ENCODE measurements at places on chromosomes 6 and 20.

DNA sequence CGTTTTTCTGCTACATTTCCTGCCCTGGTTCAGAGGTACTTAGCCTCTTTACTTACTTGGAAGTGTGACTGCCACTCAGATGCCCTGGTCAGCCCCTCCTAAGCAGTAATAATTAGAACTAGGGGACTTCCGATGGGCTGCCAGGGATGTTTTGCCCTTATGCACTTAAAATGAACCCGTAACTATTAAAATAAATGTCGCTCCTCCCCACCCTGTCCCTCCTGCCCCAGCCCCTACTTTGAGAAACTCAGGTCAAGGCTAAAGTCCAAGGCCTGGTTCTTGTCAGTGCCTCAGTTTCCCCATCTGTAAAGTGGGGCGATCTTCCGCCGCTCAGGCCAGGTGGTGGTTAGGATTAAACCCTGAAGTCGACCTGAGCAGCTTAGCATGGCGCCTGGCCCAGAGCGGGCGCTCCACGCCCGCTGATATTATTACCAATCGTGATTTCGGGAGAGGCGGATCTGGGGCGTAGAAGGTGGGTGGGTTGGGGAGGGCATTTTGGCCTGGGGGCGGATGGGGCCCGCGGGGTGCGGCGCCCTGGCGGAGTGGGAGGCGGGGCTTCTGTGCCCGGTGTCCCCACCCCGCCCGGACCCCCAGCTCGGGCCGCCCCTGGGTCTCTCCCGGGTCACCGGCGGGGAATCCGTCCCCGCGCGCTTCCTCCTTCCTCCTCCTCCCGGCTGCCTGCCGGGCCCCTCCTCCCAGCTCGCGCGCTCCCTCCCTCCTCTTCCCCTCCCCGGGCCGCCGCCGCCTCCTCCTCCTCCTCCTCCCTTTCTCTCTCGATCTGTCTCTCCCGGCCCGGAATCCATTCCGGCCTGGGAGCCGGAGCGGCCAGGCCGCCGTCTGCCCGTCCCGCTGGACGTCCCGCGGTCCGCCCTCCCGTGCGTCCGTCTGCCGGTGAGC, at the start of gene SRC:
Gene SRC, plus strand, starts transcription at position 802 of the 897 bp plus-strand sequence. CDS start 38,014 bp downstream, outside the sequence.
- DNase-seq: no peak

GRCh38 chr20:38115205-38115604, 49.9 kb downstream of the TGM2 start:
- no peak for DNase-seq

GRCh38 chr20:15653396-15654207, 919.6 kb downstream of the KIF16B start:
- no peak for DNase-seq

DNA sequence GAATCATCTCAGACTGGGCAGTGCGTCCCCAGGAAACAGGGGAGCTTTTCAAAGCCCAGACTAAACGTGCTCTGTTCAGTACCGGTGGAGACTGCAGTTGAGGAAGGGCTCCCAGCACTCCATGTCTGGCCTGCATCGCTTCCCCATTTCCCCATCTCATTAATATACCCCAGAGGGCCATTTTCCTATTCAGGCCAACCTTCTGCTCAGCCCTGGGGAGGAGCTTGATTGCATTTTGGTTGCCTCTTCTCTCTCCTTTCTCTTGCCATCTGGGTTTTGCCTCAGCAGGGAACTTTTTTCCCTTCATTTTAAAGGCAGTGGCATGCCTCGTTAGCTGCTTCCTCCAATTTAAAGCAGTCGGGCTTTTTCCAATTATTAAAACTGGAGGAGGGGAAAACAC, 394.3 kb upstream of the SOX4 start:
- no peak for DNase-seq

GRCh38 chr6:100304575-100304974, 160.1 kb downstream of the SIM1 start:
- DNase-seq: no peak

DNA sequence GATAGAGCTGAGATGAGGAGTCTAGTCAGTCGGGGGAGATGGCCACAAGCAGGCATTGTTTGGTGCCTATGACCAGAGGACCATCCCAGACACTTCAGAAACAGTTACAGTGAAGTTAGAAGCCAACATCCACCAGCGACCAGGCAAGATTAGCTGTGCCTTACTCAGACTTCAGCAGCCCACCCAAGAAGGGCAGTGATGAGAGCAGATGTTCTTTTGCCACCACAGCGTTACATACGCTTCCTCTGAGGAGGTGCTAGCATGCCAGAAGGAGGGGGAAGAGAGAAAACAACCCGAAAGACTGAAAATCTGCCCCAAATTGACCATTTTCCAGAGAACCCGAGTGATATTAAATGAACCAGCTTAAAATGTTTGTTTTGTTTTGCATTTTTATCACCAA, 186.8 kb downstream of the PRL start:
- no peak for DNase-seq

GRCh38 chr6:44404022-44404714, 16.7 kb downstream of the CDC5L start:
- DNase-seq: no peak

GRCh38 chr6:35778437-35778836, 2.0 kb downstream of the CLPSL2 start:
- DNase-seq: no peak

Data from NCI-H1105 (cell line).